Caudate nucleus (tissue), 63 donors: ENCODE measurements at places on chromosomes 6 and 20.

- DNase-seq = no peak
Measured at GRCh38 chr20:50547964-50548363, 37.8 kb downstream of the PTPN1 start.

DNA sequence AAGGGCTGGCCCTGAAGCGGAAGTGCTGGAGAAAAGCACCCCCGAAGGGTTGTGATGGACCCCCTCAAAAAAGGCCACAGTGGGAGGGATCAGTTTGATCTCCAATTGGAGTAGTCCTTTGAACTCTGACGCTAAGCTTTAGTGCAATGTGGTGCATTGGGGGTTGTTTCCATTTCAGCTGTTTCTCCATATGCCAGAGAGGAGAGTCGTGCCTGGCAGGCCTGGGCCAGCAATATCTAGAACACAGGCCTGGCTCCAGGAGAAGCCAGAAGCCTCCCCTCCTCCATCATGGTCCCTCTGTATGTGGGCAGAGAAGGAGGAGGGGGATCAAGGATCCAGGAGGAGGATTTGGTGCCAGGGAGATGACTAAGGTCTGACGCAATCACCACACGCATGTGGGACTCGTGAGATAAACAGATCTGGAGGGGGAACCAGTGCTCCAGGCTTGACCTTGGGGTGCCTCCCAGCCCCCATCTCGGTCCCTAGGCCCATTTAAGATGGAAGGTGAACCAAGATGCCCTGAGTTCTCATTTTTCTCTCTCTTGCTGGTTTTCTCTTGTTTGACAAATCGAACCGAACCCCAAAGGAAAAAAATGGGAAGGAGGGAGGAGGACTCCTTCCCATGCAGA, 517.4 kb upstream of the JARID2 start:
- DNase-seq = no peak

- DNase-seq = no peak
Measured at GRCh38 chr6:157207521-157208076, 115.7 kb downstream of the TMEM242 start.

- no peak for DNase-seq
Measured at GRCh38 chr6:23454080-23454976, 671.7 kb upstream of the NRSN1 start.

DNA sequence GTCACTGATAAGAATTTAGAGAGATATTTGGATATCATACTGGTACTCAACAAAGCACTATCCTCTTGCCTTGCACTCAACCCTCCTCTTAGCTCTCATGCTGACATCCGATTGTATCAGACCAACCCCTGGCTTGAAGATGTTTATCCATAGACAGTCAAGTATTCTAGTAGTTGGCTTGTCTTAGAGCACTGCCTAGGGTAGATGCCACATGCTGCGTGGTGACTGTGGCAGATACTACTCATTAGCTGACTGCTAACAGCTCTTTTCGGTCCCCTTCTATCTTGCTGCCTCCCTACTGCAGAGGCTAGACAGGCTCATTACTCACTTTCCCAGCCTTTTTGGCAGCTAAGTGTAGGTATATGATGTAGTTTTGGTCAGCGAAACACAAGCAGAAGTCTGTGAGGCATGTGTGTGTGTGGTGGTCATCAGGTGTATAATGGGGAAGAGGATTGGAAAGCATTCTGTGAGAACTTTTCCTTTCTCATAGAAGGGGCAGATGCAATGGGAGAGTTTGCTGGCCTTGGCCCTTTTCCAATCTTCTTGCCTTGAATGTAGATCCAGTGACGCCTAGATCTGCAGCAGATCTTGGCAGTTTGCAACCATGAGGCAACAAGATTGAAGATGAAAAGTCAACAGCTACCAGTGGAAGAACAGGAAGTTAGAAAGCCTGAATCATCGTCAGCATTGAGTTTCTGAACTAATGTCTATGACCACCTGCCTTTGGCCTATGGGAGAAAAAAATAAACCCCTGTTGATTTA, 4.4 kb upstream of the IFNGR1 start:
- DNase-seq = no peak

GRCh38 chr6:57329933-57330332, 12.5 kb downstream of the PRIM2 start:
- no peak for DNase-seq

DNA sequence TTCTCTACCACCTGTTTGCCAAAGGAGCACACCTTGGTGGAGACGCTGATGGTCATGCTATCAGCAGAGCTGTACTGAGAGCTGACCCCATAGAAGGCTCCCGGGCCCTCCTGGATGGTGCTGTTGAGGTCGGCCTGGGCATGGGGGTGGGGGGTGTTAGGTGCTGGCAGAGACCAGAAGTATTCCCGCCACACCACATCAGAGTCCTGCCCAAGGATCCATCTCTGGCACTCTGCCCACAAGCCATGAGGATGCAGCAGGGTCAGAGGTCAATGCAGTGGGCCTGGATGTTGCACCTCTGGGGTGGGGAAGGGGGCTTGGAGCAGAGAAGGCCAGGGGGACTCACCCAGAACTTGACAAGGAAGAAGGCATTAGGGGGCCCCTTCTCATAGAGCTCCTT, 7.4 kb downstream of the RPL10A start:
- no peak for DNase-seq

DNA sequence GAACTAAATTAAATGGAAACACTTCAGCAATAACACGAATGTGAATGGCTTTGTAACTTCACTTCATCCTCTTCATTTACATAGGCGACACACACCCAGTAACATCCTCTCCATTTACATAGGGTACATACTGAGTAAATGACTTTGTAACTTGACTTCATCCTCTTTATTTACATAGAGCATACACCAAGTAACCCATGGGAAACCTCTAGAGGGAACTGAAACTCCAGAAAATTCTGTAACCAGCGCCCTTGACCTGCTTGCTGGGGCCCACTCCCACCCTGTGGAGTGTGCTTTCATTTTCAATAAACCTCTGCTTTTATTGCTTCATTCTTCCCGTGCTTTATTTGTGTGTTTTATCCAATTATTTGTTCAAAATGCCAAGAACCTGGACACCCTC, 81.6 kb upstream of the OPRM1 start:
- no peak for DNase-seq

DNA sequence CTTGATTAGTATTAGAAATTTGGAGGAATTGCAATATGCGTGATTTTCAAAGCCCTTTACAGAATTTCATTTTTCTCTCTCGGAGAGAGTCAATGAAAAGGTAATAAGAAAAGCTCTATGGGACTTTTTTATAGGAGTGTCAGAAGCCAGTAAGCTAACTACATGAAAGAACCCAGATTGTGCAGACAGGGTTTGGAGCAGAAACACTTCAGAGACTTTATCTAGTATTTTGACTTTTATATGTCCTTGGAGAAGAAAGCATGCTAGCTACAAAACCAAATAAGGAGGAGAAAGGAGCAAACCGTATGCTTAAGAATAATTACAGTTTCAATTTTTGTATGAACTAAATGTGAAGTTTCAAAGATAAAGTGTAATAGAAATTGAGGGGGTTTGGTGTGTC, 141.7 kb downstream of the C6orf58 start:
- DNase-seq = no peak

DNA sequence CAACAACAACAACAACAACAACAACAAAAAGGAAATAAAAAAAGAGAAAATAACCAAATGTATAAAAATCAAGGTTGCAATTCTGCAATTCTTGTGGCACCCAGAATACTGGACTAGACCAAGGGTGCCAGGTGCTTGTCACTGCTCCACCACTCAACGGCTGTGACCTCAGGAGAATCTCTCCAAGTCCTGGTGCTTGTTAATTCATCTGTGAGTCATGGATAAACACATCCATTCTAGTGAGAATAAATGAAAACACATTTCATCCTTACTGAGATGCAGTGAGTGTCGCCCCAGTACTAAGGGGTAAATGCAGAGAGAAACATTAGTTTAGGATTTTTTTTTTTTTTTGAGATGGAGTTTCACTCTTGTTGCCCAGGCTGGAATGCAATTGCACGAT, 32.0 kb downstream of the HLA-C start:
- DNase-seq = no peak
